ENCODE measurements at places on chromosomes 12 and 14.

DNA sequence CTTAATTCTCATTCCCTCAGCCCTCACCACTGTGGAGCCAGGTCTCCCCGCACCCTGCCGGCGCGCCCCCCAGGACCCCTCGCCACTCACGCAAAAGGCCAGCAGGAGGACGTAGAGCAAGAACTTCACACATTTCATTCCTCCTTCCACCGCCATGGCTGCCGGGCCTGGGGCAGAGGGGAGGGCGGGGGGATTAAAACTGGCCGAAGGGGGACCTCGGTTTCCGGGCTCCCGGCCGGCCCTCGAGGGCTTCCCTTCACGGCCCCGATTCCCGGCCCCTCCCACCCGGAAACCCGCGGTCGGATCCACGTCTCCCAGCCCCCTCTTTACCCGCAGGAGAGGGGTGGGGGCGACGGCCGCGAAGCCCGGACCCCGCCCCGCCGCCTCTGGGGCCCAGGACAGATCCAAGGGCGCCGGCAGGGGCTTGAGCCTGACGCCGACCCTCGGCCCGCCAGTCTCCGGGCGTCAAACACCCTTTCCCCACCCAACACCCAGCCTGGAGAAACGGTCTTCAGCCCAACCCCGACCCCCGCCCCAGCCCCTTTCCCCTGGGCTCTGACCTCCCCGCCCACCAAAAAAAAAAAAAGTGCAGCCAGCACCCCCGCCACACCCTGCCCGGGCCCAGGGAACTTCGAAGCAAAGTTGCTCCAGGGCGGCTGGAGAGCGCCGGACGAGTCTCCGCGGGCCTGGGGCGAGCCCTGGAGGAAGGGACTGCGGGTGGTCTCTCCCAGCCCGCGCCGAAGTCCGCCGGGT, 447 bp downstream of the CD63 start:
- DNase-seq: no peak

DNA sequence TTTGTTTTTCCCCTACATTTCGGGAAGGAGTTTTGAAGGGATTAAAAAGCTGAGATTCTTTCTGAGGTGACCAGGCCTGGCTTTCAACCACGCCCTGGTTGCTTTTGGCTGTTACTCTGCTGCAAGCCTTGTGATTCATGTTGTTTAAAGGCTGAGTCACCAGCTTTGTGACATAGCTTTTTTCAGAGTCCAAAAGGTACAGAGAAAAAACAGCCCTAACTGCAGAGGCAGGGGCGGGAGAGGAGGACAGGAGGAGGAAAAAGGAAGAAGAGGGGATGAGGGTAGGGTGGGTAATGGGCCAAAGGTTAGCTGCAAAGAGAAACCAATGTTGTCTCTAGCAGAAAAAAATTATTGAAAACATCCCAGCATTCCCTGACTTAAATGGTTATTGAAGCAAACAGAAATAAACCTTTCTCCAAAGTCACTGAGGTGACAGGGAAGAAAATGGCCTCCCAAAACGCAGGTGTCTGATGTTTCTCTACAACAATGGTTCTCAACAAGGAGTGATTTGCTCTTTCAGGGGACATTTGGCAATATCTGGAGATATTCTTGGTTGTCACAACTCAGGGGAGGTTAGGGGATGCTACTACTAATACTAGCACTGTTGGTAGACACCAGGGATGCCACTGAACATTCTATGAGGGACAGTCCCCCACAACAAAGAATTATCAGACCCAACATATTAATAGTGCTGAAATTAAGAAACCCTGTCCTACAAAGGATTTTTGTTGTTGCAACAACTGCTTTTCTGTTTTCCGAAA, 2.1 kb upstream of the UBC start:
- DNase-seq: no peak

- no peak for DNase-seq
These were observed 483.5 kb downstream of the ATP23 start for GRCh38 chr12:58424735-58425392.

DNA sequence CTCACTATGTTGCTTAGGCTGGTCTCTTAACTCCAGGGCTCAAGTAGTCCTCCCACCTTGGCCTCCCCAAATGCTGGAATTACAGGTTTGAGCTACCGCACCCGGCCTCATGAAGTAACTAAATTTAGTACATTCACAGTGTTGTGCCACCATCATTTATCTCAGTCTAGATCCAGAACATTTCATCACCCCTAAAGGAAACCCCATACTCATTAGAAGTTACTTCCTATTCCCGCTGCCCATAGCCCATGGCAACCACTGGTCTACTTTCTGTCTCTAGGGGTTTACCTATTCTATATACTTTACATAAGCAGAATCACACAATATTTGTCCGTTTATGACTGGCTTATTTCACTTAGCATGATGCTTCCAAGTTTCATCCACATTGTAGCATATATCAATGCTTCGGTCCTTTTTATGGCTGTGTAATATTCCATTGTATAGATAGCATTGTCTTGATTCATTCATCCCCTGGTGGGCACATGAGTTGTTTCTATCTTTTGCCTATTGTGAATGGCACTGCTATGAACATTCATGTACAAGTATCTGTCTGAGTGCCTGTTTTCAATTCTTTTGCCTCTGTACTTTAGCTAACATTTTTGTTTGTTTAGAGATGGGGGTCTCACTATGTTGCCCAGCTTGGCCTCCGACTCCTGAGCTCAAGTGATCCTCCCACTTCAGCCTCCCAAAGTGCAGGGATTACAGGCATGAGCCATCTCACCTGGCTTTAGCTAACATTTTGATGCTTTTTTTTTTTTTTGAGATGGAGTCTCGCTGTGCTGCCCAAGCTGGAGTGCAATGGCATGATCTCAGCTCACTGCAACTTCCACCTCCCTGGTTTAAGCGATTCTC, 10.2 kb upstream of the SH2B3 start:
- DNase-seq: no peak

- peak; percentile 33 for DNase-seq
These were observed 713 bp downstream of the FRMD6 start for GRCh38 chr14:51652168-51653078.

GRCh38 chr14:32576088-32576795, 247.1 kb downstream of the AKAP6 start:
- DNase-seq: peak; percentile 22

DNA sequence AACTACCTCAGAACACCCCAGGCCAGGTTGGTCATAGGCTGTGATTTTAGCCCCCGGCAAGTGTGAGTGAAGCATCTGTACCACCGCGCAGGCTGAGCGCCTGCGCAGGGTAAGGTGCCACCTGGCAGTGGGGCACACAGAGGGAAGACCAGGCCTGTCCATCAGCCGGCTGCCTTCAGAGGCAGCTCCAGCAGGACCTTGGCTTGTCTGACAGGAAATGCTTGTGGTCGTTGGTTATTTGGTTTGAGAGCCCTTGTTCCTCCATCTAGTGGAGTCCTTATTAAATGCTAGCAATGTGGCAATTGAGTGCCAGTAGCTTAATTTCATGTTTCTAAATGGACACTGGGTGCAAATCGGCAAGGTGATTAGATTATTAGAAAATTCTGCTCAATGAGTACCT, 27.5 kb downstream of the SLC25A29 start:
- DNase-seq: no peak

- DNase-seq: no peak
These were observed 9.1 kb downstream of the FAM181A start for GRCh38 chr14:93936245-93936644.

GRCh38 chr12:89884952-89885351, 176.3 kb upstream of the ATP2B1 start:
- DNase-seq: no peak

DNA sequence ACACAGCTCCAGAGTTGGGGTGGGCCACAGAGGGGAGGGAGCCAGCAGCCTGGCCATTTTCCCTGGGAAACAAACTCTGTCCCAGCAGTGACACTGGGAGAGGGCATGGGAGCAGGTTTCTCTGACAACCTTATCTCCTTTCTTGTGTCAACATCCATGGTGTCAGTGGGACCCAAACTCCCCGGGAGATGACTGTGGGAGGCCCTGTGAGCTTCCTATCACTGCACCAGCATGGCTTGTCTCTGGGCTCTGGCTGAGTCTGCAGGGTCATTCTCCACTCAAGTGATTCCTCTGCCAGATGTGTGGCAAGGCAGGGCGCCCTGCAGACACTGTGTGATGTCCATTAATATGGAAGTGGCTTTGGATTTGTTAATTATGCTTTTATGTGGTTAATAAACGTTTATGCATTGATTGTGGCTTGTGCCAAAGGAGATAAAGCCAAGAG, 10.1 kb downstream of the LRTM2 start:
- DNase-seq: no peak

- no peak for DNase-seq
These were observed 46.2 kb upstream of the TUNAR start for GRCh38 chr14:95830386-95830785.

DNA sequence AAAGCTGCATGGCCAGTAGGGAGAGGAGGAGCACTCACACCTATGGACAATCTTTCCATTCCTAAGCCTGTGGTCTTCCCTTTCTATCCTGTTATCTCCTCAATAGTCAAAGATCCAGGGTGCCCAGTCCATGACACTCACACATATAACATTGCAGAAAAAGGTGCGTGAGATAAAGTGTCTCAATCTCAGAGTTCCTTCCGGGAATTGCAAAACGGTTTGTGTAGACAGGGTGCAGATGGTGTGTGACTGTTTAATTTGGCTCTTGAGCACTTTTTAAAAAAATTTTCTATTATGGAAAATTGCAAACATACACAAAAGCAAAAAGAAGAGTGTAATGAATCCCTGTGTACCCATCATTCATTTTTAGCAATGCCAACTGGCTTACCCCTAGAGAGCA, 1493.6 kb downstream of the AACS start:
- no peak for DNase-seq

DNA sequence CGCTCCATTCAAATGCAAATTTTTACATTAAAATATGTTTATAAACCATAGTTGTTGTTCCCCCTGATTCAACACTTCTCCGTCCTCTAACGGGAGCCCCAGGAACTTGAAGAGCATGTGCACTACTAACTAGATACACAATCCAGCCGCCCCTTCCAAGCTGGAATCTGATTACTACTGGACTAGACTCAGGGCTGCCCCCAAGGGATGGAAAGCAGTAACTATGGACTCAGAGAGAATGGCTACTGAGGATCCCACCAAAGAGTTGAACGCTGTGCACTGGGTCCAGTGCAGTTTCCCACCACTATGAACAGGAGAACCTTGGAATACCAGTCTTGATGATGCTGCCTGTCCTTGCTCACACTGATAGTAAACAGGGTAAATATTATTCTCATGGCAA, 48.6 kb upstream of the PCNX1 start:
- DNase-seq: no peak

DNA sequence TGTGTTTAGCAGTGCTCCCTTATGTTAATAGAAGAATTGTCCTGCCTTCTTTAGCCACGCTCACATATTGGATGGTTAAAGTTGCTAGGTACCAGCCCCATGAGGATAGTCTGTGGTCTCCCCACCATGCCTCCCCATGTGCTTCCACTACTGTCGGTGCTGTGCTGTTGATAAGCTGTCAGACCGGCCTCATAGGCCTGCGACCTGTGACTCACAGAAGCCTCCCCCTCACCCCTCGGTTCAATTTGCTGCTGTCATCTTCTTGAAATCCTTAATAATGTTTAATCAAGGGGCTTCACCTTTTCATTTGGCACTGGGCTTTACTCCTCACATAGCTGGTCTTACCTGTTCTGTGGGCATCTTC, 227.2 kb downstream of the NPAS3 start:
- no peak for DNase-seq

DNA sequence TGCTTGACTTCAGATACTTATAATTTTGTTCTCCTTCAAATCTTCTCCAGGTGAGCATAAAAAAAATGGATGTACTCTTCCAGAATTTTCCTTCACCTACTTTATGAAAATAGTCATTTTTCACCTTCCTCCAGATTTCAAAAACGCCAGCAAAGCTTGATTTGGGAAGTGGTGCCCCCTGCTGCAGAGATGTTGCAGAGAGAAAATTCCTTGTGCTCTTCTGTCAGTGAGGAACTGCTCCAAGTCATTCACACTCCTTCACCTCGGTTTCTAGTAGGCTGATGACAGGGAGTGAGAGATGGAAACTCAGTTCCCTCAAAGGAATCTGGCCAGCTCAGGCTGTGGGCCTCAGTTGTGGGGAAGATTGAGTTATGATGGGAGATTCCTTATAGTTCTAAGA, 24.2 kb upstream of the RNASE3 start:
- no peak for DNase-seq

DNA sequence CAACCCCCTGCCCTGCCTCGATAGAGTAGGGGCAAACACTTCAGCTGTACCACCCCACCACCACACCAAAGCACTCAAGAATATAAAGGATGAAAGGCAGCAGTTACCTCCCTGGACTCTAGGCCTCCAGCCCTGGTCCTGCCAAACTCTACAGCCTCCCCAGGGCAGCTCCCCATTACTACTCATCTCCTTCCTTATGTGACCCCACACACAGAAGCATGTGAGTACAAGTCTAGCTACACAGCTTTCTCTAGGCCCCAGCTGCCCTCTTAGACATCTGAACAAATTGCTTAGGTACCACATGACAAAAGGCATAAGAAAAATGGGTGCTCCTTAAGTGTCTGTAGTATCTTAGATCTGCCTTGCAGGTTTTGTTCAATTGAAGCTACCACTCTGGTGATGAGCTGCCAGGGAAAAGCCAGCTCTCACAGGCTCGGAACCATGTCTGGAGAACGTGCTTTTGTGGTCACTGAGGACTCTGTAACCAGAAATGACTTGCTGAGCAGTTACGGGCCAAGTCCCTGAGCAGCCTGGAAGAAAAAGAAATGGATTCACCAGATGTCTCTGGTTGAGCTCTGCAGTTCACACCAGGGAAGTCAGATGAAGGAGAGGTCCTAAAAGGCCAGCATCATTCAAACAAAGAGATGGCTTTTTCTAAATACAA, 32.8 kb downstream of the FMNL3 start:
- DNase-seq: no peak

- DNase-seq: no peak
These were observed 18.1 kb upstream of the SGPP1 start for GRCh38 chr14:63745858-63746425.

DNA sequence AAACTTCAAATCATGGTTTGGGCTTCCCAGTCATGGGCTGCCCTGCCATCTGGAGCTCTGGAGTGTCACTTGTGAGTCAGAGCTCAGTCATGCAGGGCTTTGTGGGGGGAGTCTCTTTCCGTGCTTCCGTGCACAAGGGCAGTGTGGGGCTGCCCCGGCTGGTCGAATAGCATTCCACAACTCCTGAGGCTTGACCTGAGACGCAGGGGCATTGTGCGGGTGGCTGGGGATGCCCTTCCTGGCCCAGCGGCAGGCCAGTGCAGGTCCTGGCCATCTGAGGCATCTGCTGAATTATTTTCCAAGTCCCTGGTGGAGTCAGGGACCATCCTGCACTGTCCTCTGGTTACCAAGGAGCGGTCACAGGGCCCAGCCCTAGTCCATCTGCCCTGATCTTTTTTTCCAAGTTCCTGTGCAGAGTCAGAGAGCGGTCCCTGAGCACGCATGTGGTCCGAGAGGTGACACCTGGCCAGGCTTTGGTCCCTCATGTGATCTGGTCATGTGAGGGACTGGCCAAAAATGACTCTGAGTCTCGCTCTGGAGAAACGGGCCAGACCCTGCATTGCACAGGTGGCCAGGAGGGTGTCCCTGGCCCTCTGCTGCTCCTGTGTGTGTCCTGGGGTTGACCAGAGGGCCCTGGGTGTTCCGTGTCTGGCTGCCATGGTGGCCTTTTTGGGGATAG, 167.0 kb upstream of the ALG10B start:
- DNase-seq: no peak
